CD4-positive, alpha-beta T cell treated with Interleukin-17A for 4 hours (primary cell): ENCODE measurements at places on chromosomes 12 and 14.
A peak's percentile ranks its signal among the peaks of the same experiment; 100 is the strongest.

DNA sequence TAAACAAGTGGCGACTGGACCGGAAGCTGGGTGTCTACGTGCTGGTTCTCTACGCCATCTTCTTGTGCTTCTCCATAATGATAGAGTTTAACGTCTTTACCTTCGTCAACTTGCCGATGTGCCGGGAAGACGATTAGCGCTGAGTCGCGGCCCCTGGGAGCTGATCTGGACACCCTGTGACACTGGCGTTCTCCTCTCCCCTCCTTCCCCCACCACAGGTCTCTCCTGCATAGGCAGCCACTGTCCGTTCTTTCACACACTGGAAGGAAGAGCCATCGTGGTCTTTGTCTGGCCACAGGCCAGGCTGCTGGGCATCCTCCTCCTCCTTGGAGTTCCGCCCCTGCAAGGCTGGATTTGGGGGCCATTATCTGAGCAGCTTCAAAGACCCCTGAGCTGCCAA lies 20.1 kb upstream of the RIN3 start:
- DNase-seq = no peak

DNA sequence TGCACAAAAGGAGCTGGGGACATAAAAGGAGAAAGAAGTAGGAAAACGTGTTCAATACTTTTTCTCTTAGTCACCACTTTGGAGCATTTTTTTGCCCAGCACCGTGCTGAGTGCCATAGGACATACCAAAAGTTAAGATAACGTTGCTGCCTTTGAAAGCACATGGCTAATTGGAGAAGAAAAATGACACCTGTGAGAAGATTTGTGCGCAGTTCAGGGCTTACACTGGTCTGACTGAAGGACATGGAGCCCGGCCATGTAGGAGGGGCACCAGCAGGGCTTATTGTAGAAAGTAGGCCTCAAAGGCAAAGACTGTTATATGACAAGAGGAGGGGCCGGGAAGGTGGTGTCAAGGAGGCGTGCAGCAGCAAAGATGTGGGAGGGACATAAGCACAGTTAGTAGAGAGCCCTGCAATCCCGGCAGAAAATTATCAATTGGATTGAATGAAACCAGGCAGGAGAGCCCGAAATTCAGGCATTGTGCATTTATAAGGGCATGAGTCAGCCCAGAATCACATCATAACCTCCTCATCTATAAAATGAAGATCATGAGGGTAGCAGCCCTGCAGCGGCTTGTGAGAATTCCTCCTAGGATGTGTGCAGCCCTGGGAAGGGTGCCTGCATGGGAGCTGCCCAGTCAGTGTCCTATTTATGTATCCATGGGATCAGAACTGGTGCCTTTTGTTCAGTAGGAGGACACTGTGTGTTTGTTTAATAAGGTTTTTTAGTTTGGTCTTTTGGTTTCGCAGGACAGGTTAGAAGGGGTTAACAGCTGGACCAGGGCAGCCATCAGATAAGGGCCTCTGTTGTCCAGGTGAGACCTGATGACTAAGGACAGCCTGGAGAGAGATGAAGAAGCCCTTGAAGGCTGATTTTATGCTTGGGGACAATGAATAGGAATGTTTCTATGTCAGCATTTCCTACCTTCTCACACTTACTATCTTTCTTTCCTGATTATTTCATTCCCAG lies 122.4 kb downstream of the GPR135 start:
- no peak for DNase-seq

- no peak for DNase-seq
These were observed 162.7 kb downstream of the EGLN3 start for GRCh38 chr14:33788161-33788560.

DNA sequence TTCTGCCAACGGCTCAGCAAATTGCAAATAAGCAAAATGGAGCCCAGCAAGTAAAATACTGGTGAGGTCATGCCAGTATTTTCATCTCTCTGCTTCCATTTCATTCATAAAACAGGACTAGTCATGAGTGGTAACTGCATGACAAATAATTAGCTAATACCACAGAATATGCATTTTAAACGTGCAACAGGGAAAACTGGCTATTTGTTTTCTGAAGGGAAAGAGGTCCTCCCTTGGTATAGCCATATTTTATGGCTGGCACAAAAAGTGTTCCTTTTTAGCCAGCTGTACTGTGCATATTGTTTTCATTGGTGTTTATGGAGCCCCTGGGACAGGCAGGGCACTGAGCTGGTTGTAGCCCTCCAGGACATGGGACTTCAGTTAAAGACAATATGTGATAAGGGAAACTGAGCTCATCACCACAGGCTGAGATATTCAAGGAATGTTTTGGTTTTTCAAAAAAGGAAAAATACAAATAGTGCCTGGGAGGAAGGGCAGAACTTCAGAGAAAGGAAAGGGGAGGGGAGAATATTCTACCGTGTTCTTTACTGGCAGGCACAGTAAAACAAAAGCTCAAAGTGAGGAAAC lies 26.1 kb upstream of the FOXN3 start:
- no peak for DNase-seq

DNA sequence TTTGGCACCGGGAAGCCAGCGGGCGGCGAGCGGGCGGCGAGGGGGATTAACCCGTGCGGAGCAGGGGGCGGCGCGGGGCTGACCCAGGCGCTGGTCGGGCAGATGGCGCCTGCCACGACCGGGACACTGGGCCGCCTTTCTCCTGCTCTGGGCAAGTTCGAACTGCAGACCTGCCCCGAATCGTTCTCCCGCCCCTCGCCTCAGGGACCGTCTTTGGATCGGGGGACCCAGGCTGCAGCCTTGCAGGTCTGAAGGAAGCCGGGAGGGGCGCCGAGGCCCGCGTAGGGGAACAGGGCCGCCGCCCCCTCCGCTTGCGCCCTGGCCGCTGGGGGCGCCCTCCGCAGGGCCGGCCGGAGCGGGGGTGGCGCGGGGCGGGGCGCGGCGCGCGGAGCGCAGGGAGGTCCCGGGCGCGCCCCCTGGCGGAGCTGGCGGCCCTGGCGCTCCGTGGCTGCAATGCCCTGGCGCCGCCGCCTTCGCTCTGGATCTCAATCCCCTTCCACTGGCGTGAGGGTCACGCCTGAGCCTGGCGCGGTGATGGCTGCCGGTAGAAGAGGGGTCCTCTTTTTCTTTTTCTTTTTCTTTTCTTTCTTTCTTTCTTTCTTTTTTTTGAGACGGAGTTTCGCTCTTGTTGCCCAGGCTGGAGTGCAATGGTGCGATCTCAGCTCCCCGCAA lies 449 bp upstream of the LTBP2 start:
- DNase-seq = peak; percentile 89

- no peak for DNase-seq
These were observed 54.5 kb upstream of the PRICKLE1 start for GRCh38 chr12:42643881-42644579.

GRCh38 chr12:33602515-33602914 lies 162.9 kb upstream of the SYT10 start:
- no peak for DNase-seq

DNA sequence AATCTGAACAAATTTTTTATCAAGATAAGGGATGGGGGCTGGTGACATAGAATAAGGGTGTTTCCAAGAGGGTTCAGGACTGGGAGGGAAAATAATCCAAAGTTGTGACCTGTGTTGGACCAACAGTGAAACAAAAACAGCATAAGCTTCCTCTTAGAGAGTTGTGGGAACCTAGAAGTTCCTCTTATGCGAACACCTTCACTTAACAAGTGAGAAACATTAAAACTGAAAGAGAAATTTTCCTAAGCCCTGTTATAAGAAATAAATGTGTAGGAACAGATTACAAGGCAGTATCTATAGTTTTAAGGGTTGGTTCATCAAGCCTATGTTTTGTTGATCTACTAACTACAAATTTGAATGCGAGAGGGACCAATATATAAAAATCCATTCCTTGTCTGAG lies 58.4 kb downstream of the LLPH start:
- DNase-seq = no peak

DNA sequence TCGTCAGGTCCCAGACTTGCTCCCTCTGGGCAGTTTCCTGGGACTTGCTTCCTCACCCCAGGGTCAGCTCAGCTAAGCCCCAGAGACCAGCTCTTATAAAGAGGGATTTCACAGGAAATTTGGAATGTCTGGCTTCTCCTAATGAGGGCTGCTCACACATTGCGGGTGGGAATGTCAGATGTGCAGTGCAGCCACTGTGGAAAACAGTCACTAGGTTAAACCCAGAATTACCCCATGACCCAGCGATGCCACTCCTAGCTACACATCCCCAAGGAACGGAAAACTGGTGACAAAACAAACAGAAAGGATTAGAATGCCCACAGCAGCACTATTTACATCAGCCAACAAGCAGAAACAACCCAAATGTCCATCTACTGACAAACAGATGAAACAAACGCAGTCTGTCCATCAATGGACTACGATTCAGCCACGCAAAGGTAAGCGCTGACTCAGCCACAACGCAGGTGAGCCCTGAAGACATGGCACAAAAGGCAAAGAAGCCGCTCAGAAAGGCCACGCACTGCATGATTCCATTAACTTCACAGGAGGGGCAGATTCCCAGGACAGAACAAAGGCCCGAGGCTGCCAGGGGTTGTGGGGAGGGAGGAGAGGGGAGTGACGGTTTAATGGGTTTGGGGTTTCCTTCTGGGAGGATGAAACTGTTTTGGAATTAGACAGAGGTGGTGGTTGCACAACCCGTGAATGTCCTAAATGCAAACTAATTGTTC lies 63.0 kb downstream of the NCOR2 start:
- DNase-seq = no peak
